Endothelial cell of umbilical vein (primary cell): ENCODE measurements at places on chromosomes 16 and 17. TPM values are rescaled to one million over a fixed set of nuclear protein-coding genes. Genes with fewer than 3 reads are reported as not detected.

The KRT27 gene
- total RNA-seq, result not detected in 2 replicates

DNA sequence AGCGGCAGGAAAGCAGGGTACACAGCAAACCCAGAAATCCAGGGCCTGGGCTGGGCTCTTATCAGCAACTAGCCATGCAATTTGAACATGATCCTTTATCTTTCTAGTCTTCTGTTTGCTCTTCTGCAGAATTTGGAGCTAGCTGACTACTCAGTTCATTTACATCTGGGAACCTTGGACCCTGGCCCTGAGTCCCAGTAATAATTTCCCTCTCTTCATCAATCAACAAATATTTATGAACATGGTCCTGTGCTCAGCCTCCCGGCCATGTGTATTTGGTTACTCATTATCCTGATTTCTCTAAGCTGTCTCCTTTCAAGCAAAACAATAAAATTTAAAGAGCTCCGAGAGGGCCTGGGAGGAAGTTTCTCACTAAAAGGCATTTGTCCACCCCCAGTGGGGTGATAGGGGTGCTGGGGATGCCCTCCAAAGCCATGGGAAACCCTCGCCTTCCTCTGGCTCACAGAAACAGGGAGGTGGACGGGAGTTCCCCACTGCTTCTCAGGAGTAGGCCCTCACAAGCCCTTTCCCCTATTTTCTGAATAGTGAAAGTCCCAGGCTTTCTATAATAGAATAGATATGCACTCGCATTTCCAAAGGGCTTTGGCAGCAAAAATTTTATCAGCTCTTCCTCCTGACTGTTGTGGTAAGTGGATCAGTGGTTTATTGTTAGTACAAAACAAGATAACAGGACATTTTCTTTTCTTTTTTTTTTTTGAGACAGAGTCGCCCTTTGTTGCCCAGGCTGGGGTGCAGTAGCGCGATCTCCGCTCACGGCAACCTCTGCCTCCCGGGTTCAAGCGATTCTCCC, 6.9 kb upstream of the WDR59 start:
- no peak for DNase-seq

GRCh38 chr16:61814726-61815347, 221.4 kb downstream of the CDH8 start:
- DNase-seq, result no peak

The PPP1R9B gene
- total RNA-seq, result 58.3 and 60.2 TPM in 2 replicates

The SKAP1 gene
- 0.51 and 0.75 TPM in 2 replicates for total RNA-seq

The YBX2 gene
- total RNA-seq, result 0.31 TPM in 1 of 2 replicates, not detected in the other

- DNase-seq, result peak; percentile 18
These were observed 231.5 kb downstream of the MRTFB start for GRCh38 chr16:14302399-14303181.

GRCh38 chr16:12188935-12189249, 212.4 kb downstream of the SNX29 start:
- no peak for DNase-seq

GRCh38 chr16:51734220-51734619, 583.1 kb upstream of the SALL1 start:
- no peak for DNase-seq

The KRT39 gene
- total RNA-seq, result not detected in 2 replicates

- no peak for DNase-seq
These were observed 40.7 kb downstream of the CCDC182 start for GRCh38 chr17:57704448-57704847.

DNA sequence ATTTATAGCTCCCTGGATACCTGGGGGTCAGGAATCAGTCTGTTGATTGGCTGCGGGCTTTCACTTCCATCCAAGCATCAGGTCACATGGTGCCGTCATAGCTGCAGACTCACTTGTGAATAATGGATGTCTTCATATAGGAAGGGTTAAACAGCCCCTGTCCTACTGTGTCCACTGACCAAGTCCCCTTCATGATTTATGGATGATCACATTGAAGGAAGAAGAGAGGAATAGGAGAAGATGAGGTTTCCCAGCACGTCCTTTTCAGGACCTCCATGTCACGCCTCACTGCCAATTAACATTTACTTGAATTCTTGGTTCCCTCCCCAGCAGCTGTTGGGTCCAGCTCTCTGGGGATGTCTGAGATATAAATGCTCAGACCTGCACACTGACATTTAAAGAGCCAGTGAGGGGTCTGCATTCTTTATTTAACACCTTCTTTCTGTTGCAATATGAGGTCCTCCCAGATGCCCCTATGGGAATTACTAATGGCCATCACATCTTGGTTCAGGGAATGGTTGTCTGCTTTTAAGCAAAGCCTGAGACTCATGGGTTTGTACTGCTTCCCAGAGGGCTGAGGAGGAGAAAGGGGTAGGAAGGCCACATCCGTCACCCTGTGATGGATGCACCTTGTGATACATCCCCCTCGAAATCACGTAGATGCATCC, 230.6 kb upstream of the HSBP1 start:
- DNase-seq, result no peak

The RCVRN gene
- not detected in 2 replicates for total RNA-seq

GRCh38 chr16:9610727-9611126, 519.3 kb downstream of the HAPSTR1 start:
- DNase-seq, result no peak
